ENCODE measurements at places on chromosomes 1 and 21. TPM values are rescaled to one million over a fixed set of nuclear protein-coding genes. Genes with fewer than 3 reads are reported as not detected.

- no peak for DNase-seq
These were observed 867 bp downstream of the SLC1A7 start for GRCh38 chr1:53141487-53142055.

DNA sequence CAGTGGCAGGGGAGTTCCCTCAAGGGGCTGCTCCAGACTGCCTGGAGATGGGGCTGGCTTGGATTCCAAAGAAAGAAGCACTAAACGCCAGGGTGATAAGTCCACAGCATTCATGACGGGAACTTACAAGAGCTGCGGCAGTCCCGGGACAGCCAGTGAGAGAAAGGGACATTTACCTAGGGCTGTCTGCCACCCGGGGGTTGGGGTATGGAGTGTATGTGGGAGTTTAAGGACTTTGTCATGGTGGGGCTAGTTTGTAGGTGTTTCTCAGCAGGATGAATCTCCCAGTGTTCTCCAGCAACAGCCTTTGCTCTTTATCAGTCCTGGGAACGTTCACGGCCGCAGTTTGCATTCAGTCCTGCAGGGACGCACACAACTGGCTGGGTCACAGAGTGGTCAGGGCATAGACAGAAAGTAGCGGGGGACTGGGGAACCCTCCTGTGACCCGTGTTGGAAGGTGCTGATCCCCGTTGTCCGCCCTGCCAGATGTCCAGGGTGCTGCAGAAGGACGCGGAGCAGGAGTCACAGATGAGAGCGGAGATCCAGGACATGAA, 41.4 kb upstream of the HMGN1 start:
- no peak for DNase-seq

DNA sequence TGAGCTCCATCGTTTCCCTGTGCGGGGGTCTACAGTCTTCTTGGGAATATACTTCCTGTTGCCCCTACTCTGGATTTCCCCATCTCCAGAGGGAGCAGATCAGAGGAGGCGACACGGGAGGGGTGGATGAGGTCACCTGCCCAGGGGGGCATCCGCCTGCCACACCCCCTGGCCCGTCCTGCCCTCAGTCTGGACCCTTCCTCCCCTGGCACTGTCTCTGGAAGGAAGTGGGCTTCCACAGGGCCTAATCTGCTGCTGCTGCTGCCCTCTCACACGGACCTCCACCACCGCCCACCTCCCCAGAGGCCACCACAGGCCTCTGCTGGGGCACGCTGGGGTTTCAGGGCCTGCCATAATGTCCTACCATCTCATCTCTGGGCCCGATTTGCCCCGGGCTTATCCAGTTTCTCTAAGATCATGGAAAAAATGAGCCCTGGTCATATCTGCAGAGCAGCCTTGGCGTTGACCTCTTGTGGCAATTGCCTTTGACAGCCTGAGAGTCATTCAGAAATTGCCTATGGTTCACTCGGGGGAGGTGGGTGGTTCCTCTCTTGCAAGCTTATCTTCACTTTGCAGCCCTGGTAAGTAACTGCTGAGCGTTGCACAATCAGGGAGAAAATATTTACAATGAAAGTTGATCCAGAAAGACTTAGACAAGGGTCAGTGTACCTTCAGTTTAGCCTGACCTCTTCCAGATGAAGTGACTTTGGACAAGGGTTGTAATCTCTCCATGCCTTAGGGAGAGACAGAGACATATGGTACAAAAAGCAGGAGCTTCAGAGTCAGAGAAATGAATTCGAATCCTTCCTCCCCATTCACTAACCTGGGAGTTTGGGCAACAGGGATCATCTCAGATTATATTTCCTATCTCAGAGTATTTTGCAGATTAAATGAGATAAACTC, 252.4 kb downstream of the TOMM20 start:
- DNase-seq, result peak; percentile 57

Gene OLFML3
- total RNA-seq, result 33.1 TPM
